ENCODE measurements at places on chromosomes 2 and 18.

DNA sequence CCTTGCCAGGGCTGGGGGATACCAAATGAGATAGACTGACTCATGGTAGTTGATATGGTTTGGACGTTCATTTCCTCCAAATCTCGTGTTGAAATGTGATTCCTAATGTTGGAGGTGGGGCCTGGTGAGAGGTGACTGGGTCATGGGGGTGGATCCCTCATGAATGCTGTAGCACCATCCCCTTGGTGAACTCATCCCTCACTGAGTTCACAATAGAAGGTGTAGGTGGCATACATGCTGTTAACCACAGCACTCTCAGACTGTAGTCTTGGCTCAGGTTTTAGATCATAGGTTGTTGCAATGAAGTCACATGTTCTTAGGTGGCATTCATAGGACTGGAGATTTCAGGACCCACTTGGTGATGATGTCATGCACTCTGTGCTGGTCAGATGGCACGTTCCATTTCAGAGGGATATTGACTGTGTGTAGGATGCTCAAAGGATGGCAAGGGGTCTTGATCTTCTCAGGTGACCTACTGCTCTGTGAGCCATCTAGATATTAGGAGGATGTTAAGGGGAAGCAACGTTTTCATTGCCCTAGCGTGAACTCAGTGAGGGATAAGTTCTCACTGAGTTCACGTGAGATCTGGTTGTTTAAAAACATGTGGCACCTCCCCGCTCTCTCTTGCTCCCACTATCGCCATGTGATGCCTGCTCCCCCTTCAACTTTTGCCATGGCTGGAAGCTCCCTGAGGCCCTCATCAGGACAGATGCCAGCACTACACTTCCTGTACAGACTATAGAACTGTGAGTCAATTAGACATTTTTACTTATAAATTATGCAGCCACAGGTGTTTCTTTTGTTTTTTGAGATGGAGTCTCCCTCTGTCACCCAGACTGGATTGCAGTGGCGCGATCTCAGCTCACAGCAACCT lies 73.8 kb upstream of the ACAA2 start:
- no peak for DNase-seq

DNA sequence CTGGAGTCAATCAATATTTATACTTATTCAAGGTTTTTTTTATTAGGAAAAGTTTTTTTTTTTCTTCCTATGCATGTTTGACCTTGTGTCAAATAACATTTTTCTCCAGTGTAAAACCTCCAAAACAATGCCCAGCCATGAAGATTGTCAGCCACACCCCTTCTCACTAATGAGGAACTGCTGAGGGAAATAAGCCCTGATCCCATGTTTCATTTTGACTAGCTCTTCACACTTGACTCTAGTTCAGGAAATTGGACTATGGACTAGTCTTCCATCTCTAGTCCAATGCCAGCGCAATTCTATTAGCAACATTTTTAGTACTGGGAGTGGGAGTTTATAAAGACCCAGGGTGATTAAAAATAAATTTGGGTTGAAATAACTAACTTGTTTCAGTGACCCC lies 275.6 kb upstream of the CXCR4 start:
- no peak for DNase-seq

DNA sequence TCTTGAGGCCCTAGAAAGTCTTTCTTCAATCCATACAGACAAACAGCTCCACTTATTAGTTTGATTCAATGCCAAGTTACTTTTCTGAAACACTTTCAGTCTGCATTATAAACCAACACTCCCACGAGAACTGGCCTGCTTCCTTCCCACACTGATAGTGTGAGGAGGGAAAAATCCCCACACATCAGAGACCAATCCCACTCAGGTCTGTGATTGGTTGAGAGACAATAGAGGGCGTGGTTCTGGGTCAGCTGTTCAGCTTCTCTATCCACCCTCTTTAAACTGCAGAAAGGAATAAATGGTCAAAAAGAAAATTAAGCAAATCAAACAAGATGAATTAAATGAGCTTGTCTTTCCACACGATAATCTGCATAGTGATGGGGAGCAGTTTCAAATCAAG lies 152.5 kb downstream of the NRP2 start:
- no peak for DNase-seq

- DNase-seq = no peak
These were observed 69.6 kb downstream of the RDH14 start for GRCh38 chr2:18490901-18491300.

DNA sequence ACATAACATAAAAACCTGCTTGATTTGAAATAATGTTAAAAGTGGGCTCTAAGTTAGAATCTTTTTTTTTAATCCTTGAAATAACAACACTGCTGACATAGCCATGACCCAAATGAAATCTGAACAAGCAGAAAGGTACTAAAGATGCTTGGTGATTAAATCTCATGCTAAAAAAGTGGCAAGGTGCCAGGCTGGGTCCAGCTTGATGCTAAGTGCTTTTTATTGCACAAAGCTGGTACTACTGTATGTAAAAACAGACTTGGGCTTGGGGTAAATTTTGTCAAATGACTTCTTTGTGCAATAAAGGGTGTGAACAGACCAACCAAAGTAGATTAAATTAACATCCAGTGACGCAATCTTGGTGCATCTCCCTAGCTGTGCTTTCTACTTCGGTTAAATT lies 13.4 kb downstream of the BCL11A start:
- DNase-seq = no peak

DNA sequence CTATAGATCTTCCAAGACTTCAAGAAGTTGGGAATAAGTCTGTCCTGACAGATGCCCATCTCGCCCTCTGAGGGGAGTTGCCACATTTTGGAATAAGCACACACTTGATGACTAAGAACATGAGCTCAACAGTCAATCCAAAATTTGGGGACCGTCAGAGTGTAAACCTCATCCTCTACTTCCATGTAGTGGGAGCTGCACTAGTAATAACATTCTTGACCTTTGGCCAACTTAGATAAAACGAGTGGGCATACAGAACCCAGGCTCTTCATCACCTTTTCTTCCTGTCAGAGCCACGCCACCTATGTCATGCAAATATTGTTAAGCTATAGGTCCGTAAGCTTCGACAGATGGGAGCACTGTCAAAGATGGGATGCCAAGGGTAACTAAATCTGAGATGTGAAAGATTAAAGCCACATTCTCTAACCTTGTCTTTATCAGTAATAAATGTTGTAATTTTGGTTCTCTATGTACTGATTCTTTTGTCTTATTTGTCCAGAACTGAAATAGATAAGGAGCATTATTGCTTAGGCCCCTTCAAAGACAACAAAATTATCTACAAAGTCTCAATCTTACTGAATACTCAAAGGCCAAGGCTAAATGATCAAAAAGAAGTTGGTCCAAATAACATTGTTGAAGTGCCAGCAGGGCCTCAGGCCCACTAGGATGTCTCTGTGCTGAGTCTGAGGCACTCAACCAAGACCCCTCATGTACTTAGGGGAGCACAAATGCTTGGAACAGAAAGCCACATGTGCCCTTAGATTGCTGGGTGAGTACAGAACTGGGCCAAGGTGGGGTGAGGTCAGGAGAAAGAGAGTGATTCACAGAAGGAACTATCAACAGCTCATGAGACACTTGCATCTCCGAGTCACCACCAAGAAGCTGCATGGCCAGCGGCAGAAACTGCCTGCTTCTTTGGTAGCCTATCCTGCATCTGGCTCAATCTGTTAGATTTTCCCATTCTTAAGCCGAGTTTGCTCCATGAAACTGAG lies 15.0 kb downstream of the CDH2 start:
- DNase-seq = no peak

DNA sequence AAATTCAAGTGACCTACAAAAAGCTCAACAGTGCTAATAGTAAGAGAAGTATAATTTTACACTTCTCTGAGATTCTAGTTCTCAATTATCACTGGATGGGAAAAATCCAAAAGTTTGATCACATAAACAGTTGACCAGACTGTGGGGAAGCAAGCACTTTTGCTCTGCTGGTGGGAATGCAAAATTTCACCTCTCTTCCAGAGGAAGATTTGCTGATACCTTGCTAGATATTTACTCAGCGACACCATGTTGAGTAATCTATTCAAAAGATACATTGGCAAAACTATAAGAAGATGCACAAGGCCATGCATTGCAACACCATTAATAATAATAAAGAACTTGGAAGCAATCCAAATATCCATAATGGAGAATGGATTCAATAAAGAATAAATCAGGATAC lies 204.4 kb downstream of the MREG start:
- DNase-seq = no peak

- DNase-seq = peak; percentile 61
These were observed 495.6 kb downstream of the NYAP2 start for GRCh38 chr2:225895126-225895525.

GRCh38 chr2:170647741-170648436 lies 67.2 kb upstream of the SP5 start:
- no peak for DNase-seq

- no peak for DNase-seq
These were observed 116.6 kb downstream of the ACTR3 start for GRCh38 chr2:114006460-114006859.

GRCh38 chr2:98946855-98947254 lies 10.8 kb upstream of the CRACDL start:
- DNase-seq = no peak

- no peak for DNase-seq
These were observed 268.7 kb upstream of the ATP5MC3 start for GRCh38 chr2:175450029-175450760.

GRCh38 chr2:108428286-108429009 lies 20.6 kb upstream of the GCC2 start:
- no peak for DNase-seq

- DNase-seq = peak; percentile 37
These were observed 353.1 kb downstream of the ARHGAP15 start for GRCh38 chr2:143482316-143482715.

GRCh38 chr18:68662754-68663153 lies 52.2 kb downstream of the TMX3 start:
- DNase-seq = peak; percentile 41

GRCh38 chr2:199955007-199955338 lies 318 bp downstream of the TYW5 start:
- no peak for DNase-seq
